ENCODE measurements at places on chromosomes 11 and 22.

- DNase-seq = no peak
Measured at GRCh38 chr11:7905961-7906429, 25.1 kb downstream of the OR10A6 start.

DNA sequence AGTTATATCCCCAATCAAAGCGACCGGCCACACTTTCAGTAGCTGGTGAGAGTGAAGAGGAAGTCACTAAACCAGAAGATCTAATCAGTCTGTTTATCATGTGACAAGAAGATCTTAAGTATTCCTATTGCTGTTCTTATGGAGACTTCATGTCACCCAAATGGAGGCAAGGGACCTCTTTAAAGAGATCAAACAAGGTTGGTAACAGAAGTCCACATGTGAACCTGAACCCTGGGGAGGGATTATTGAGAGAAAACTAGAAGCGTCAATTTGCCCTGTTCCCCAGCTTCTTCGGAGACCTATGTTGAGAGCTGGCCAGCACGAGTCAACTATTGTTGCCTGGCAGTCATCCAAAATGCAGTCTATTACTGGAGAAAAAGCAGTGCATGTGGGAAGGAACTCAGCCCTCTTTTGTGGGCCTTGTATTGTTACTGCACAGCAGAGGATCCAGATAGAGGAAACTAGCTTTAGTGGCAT is 76.9 kb upstream of the CTSC start:
- peak; percentile 60 for DNase-seq

- peak; percentile 59 for DNase-seq
Measured at GRCh38 chr11:61488651-61489291, 19.8 kb upstream of the LRRC10B start.

- DNase-seq = no peak
Measured at GRCh38 chr22:17988800-17989513, 35.4 kb downstream of the MICAL3 start.

- peak; percentile 79 for DNase-seq
Measured at GRCh38 chr11:115699733-115700132, 195.5 kb upstream of the CADM1 start.

DNA sequence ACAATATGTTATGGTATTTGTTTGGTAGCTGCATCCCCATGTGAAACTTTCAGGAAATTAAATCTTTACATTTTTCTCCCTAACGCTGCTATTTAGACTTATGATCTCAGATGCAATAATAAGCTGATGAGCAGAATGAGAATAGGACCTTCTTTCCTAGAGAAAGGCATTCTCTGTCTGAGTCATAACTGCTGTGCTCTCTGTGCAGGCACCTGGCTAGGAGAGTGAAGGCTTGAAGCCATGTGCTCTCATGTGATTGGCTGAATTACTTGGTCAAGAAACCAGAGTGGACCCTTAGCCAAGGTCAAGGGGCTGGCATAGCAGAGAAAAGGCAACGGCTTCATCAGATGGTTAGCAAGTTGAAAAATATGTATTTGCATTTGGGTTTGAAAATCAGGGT is 185.0 kb downstream of the ADAMTS15 start:
- DNase-seq = no peak

GRCh38 chr11:1927026-1927847 is 7.7 kb downstream of the TNNT3 start:
- peak; percentile 83 for DNase-seq

GRCh38 chr11:79369055-79369454 is 71.8 kb downstream of the TENM4 start:
- no peak for DNase-seq

DNA sequence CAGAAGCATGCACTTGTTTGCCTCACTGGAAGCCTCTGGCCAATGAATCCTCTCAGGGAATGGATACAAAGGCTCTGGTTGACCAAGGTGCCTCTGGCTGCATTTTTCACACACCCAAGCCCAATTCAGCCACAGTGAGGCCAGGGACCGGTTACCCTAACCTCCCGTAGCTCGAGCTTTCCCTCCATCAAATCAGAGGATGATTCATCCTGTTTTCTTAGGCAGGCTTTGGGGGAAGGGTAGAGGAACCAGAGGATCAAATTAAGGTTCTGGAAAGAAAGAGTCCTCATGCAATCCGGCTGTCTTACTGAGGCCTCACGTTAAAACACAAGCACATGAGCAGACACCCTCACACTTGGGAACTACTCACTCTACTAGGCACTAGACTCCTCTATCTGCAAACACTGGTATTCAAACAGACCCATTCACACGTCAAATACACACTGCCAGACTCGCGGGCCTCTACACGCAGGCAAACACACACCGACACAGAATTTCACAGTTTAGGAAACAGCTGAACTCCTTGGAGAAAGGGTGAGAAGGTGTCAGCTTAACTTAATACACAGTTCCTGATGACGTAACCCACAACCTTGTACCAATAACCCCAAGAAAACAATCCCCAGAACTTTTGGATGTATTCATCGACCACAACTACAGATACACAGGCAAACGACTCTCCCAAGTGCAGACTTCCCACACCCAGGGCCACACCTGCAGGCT is 12.4 kb downstream of the NRXN2 start:
- no peak for DNase-seq

GRCh38 chr11:43785318-43785717 is 95.3 kb upstream of the ALKBH3 start:
- no peak for DNase-seq

DNA sequence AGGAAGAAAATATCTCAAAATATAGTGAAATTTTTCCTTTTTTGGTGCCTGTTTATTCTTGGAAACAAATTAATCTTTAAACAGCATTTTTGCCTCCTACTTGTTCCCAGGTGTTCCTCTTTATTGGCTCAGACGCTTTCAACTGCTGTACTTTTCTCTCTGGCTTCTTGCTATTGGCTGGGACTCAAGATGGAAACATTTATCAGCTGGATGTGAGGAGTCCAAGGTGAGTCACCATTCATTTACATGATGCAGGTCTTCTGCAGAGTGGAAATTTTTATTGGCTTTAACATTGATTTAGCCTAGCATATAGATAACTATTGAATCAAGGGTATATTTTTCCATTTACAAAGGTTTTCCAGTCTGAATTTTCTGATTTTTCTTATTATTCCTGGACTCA is 34.4 kb upstream of the DNAJB13 start:
- DNase-seq = no peak

GRCh38 chr11:70828593-70829082 is 423.7 kb downstream of the SHANK2 start:
- DNase-seq = peak; percentile 67

GRCh38 chr11:1528710-1529109 is 42.1 kb upstream of the MOB2 start:
- no peak for DNase-seq

DNA sequence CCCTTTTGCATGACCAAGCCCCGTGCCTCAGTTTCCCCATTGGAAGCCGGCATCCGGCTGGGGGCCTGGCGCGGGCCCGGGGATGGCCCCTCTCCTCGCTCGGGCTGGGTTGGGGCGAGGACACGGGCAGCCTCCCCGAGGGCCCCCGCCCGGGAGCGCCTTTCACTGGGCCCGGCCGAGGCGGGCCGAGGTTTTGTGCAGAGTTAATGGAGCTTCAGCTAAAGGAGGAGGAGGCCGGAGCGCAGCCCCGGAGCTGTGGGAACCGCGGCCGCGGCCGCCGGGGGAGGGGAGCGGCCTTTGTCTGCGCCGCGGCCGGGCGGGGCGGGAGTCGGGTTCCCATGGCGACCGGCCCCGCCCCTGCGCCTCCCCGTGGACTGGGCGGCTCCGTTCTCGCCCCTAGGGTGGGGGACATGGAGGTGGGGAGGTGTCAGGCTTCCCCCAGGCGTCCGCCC is 1.4 kb upstream of the MAPK11 start:
- DNase-seq = peak; percentile 65

GRCh38 chr11:47946682-47947559 is 33.4 kb upstream of the PTPRJ start:
- peak; percentile 65 for DNase-seq
